ENCODE measurements at places on chromosomes 11 and 22.
A peak's percentile ranks its signal among the peaks of the same experiment; 100 is the strongest.

- no peak for DNase-seq
These were observed 55.5 kb downstream of the TRAF6 start for GRCh38 chr11:36454551-36454940.

DNA sequence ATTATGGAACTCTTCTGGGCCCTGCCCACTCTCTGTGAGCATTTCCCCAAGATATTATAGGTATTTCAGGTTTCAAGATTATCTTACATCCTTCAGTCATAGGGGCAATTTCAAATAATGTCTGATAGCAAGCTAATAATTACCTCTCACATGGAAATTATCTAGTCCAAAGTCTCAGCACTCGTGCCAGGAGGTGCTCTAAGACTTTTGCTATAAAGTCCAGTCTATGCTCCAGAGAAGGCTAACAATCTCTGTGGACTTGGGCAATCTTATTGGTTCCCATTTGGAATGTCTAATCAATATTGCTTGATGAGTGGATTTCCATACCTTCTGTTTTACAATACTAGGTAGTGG is 5.4 kb downstream of the TREH start:
- no peak for DNase-seq

GRCh38 chr22:30078320-30079311 is 1.6 kb upstream of the HORMAD2 start:
- DNase-seq = peak; percentile 36

DNA sequence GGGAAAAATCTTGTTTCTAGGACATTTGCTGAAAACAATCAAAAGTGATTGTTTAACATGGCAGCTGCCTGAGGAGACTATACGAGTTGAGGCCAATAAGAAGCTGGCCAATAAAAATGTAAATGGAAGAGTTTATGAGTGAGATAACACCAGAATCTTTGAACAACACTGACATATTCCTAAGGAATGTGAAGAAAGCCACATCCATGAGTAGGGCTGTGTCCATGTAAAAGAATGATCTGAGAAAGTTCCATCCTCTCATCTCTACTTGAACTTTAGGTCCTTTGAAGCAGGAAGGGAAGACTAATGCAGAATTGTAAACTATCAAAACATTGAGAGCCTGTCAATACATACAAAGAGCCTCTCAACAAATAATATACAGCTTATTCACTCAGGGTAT is 6.9 kb upstream of the CHORDC1 start:
- no peak for DNase-seq

GRCh38 chr11:83694191-83694910 is 408.2 kb upstream of the CCDC90B start:
- DNase-seq = no peak

DNA sequence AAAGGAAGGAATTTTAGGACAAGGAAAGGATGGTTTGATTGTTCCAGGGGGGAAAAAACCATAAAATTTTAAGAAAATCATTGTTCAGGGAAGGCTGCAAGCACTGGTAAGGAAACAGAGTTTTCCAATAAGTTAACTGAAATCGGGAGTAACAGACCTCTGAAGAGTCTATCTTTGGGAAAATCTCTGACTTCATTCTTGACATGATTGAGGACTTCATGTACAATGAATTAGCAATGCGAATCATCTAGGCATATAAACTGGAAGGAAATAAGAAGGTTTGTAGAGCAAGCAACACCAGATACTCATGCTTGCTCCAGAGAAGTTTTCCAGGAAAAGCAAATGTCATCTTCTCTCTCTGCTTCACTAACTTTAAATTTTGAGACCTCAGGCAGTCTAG is 18.5 kb downstream of the APLP2 start:
- DNase-seq = no peak

- DNase-seq = no peak
These were observed 38.4 kb upstream of the RTL6 start for GRCh38 chr22:44536411-44536810.

DNA sequence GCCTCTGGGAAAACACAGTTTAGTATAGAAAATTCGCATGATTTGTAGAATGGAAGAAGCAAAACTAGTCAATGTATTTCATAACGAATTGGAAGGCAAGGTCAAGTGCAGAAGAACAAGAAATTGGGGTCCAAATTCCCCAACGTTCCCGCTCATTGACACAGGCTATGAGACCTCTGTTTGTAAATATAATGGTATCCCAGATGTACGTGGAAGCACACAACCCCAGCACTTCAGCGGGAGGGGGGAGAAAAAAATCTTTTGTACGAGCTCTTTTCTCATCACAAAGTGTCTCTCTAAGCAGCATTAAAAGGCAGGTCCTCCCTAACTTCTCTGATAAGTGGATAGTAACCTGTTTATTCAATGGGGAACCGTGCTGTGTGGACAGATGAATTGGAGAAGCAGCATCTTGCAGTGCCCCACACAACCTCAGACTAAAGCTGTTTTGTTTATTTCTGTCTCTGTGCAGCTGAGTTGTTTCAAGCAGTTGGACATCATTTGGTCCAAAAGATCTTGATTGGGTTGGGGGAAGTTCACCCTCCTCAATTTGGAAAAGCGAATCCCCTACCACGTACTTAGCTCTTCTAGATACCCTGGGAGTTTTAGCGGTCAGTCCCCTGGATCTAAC is 1.1 kb upstream of the GAB2 start:
- DNase-seq = no peak

DNA sequence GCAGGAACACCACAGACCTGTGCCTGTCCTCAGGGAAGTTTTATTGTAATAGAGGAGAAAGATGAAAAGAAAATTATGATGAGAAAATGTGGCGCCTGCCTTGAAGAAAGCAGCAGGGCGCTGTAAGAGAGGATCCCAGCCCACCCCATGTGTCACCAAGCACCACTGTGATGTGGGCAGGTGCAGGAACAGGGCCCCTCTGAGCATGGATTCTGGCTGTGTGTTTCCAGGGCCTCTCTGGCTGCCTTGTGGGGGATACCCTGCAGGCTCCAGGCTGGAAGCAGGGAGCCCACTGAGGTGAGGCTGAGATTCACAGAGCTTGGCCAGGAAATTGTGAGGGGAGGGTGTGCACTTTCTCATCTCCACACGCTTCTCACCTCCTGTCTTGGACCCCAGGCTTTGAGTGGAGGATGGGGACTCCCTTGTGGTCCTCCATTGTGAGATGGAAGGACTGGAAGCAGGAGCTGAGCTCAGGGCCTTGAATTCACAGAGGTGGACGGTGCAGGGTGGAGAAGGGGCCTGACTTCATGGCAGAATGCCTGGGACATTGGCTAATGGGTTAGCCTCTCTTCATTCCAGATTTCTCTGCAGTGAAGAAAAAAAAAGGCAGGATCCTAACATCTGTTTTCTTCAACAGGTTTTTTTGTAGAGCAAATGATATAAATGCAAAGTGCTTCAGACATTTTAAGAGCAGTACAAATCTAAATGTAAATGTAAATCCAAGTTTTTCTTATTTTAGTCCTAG is 246.6 kb upstream of the B3GAT1 start:
- no peak for DNase-seq

DNA sequence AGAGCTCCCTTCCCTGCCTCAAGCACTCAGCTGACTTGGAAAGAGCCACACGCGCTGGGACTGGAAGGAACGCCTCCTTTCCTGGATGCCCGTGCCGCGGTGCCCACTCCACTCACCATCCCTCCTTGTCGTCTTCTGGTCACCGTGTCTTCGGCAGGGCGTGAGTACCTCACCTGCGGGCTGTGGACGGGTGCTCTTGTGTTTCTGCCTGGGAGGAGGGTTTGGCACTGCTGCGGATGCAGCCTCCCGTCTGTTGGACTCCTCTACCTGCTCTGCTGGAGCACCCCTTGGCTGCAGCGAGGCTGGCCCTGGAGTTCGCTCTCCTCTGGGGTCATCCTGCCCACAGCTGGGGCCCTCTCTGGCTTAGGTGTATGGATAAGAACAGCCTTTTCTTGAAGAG is 612.7 kb downstream of the BRD1 start:
- DNase-seq = no peak
